Right ventricle myocardium inferior (tissue), 1 donor: ENCODE measurements at places on chromosomes 1 and 21. TPM values are rescaled to one million over a fixed set of nuclear protein-coding genes. Genes with fewer than 3 reads are reported as not detected.

DNA sequence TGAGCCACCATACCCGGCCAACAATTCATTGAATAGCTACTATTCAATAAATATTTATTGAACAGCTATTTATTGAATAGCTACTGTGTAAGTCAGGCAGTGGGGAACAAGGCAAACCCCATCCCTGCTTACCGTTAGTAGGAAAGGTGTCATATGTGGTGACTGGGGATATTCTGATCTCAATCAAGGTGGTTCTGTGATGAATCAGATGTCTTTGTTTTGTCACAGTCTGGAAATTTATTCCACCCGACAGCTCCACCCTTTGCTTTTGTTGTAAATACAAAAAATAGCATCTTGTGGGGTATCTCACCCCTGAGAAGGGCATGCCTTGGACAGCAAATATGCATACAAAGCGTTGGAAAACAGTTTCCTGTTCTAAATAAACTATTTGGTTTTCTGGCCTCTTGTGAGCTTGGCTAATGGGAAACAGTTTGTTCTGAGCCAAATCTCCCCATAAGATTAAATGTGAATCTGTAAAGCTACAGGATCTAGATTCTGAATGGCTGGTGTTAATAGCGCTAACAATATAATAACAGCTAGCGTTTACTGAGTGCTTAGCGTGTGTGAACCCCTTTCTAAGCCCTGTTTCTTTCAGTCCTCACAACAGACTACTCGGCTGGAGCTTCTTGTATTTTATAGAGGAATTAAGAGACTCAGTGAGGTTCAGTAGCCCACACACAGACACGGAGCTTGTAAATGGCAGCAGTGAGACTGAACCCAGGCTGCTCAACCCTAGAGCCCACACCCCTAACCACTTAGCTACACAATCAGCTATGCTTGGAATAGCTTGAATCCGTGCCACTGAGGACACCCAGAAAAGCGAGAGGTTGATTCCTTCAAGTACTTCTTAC, 5.5 kb downstream of the PDPN start:
- DNase-seq: no peak

- no peak for DNase-seq
Measured at GRCh38 chr1:209988706-209989105, 50.7 kb downstream of the SYT14 start.

GJA5 gene
- total RNA-seq: 11.3 TPM

AMY1C gene
- total RNA-seq: not detected
